ENCODE measurements at places on chromosomes 2 and 18. TPM values are rescaled to one million over a fixed set of nuclear protein-coding genes. Genes with fewer than 3 reads are reported as not detected.

- H3K4me1 ChIP-seq, result no peaks in the 10 kb centered on the region
- H3K36me3 ChIP-seq, result no peaks in the 10 kb centered on the region
- H3K27me3 ChIP-seq, result no peaks in the 10 kb centered on the region
- no peak for DNase-seq
- no peak overlapping the region for H3K27ac ChIP-seq
- H3K4me3 ChIP-seq, result no peak overlapping the region
These were observed 11.3 kb downstream of the SCYGR5 start for GRCh38 chr2:227677928-227678327.

Gene AQP4
- total RNA-seq, result 8.4 TPM

DNA sequence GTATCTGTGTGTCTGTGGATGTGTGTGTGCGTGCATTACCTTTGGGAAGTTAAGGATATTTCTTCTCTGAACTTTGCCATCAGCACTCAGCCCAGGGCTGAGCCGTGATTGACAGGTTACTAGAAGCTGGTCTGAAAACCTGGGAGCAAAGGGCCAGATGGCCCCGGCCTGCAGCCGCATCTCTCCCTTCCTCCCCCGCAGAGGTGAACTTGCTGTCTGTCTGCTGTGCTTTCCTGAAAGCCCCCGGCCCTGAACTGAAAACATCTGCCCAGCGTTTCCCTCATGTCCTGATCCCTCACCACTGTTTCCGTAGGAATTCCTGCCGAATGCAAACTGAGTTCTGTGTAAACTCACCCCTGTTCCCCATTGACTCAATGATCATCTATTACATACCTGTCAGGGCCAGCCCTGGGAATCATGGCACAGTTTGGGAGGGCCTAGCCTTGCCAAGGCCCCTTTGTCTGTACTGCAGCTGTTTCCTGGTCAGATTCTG, 45.8 kb downstream of the MYCN start:
- H3K27me3 ChIP-seq, result no peaks in the 10 kb centered on the region
- no peak overlapping the region for H3K4me3 ChIP-seq
- no peaks in the 10 kb centered on the region for H3K36me3 ChIP-seq
- DNase-seq, result no peak

Gene PSMD1
- 47.1 TPM for total RNA-seq

- no peaks in the 10 kb centered on the region for H3K27me3 ChIP-seq
- peak; percentile 32 for DNase-seq
- no peak overlapping the region for H3K4me3 ChIP-seq
- peaks cover 20% of the 10 kb centered on the region for H3K4me1 ChIP-seq
- peak overlapping the region; percentile 71 for H3K27ac ChIP-seq
These were observed 73.3 kb upstream of the MCFD2 start for GRCh38 chr2:46988733-46989481.

DNA sequence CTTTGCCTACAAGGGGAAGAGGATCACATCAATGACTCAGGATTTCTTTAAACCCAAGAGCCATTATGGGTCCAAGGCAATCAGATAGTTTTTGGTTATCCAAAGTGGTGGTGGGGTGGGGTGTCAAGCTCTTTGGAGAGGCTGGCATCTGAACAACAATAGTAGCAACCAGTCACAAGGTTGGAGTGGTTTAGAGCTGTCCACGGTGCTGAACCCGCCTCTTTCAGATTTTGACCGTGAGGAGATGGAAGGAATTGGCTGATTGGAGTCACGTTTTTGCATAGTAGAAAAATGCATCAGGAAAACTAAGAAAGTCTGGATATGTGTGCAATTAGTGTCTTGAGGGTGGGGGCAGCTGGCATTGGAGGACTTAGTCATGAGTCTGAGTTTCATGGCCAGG, 159.9 kb downstream of the LOXHD1 start:
- no peaks in the 10 kb centered on the region for H3K4me1 ChIP-seq
- H3K27ac ChIP-seq, result no peak overlapping the region
- peaks cover 3% of the 10 kb centered on the region for H3K27me3 ChIP-seq
- H3K36me3 ChIP-seq, result no peaks in the 10 kb centered on the region
- H3K4me3 ChIP-seq, result no peak overlapping the region
- no peak for DNase-seq

Gene CDK15
- total RNA-seq, result 1.2 TPM

Gene CAD
- total RNA-seq, result 16.0 TPM

DNA sequence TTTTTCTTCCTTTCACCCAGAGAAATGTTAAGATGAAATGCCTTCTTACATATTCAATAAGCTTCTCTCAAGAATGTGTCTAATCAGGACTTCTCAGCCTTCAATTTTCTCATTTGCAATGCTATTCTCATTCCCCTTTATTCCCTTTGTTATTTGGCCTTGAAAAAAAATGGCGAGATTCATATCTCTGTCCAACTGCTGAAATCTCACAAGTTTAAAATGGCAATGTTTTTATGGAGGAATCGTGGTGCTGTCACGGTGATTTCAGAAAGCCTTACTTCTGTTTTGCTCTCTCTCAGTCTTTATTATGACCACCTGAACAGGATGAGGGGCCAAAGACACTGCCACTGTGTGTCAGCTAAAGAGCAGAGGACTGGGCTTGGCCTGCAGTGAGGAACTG, 928.5 kb downstream of the DCC start:
- no peaks in the 10 kb centered on the region for H3K36me3 ChIP-seq
- H3K4me1 ChIP-seq, result no peaks in the 10 kb centered on the region
- H3K4me3 ChIP-seq, result no peak overlapping the region
- H3K27me3 ChIP-seq, result no peaks in the 10 kb centered on the region

Gene ESPNL
- total RNA-seq, result 0.68 TPM

Gene PDE1A
- 6.0 TPM for total RNA-seq

DNA sequence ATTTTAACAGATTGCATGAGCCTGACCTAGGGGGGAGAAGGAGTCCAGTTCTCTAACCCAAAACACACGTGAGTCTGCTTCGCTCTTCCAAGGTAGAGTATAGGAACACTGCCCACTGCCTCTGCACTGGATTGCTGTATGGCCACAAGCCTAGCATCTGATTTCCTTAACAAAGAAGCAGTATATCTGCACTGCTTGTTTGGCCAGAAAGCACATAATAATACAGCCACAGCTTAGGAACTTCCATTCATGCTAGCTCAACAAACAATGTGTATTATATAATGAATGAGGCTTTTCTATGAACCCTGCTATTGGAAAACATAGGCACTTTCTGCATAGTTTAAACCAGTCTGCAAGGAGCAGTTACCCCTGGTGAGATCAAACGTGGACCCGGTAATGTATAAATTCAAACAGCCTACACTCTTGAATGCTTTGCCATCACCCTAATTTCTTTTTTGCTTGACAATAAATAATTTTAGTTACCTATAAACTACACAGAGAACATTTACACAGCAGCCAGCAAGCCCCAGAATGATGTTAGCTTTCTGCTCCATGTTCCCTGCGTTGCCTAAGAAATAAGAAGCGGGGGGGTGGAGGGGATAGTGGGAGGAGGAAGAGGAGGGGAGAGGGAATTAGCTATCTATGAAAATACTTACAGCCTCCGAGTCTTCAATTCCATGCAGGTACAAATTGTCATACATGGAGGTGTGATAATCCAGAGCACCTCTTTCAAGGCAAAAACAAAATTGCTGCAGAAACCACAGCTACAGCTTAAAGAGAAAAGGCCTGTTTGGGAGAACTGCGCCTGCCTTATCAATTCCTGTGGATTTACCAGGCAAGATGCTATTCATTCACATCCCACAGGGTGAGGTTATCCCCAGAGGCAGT, 125.6 kb downstream of the CACNB4 start:
- no peaks in the 10 kb centered on the region for H3K4me1 ChIP-seq
- no peak overlapping the region for H3K27ac ChIP-seq
- no peaks in the 10 kb centered on the region for H3K36me3 ChIP-seq
- no peaks in the 10 kb centered on the region for H3K27me3 ChIP-seq
- no peak for DNase-seq

DNA sequence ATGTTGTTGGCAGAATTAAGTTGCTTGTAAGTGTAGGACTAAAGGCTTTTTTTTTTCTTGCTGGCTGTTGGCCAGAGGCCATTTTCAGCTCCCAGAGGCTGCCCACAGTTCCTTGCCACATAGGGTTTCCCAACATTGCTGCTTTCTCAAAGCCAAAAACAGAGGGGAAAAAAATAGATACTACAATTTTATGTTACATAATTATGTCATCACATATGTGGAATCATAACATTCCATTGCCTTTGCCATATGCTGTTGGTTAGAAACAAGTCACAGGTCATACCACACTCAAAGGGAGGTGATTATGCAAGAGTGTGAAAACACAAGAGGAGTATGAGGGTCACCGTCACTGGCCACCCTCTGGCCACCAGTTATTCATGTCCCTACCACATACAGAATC, 154.5 kb downstream of the RTN4 start:
- no peaks in the 10 kb centered on the region for H3K4me1 ChIP-seq
- DNase-seq, result no peak
- no peak overlapping the region for H3K27ac ChIP-seq
- no peaks in the 10 kb centered on the region for H3K36me3 ChIP-seq
- no peak overlapping the region for H3K4me3 ChIP-seq
- no peaks in the 10 kb centered on the region for H3K27me3 ChIP-seq

DNA sequence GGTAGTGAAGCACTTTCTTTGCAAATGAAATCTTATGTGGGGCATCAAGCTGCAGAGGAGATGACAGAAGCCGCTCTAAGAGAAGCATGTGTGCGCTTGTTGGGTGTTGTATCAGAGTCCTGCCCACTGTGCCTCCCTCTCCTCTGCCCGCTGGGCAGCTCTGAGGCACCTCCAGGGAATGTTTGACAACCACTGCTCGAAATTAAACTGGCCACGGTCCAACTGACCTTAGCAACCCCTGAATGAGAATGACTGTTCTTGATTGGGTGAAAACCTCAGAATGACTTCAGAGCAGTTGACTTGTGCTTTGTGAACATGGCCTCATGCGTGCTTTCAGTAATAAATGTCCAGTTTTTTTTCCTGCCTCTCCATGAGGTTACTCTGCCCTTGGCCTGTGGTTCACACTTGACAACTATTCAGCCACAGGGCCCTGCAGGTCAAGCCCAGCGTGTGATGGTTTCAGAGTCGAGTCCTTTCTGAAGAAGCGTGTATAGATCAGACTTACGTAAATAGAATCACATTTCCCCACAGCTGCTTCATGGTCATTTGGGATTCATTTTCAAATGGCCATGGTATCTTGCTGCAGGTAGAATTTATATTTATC, 94.9 kb downstream of the SLC4A3 start:
- H3K27ac ChIP-seq, result no peak overlapping the region
- no peak overlapping the region for H3K4me3 ChIP-seq
- no peaks in the 10 kb centered on the region for H3K36me3 ChIP-seq
- no peak for DNase-seq

Gene UGT1A1
- total RNA-seq, result 0.32 TPM

GRCh38 chr2:68709421-68709911, 25.1 kb upstream of the ARHGAP25 start:
- H3K4me3 ChIP-seq, result no peak overlapping the region
- no peak overlapping the region for H3K27ac ChIP-seq
- H3K27me3 ChIP-seq, result peaks cover 2% of the 10 kb centered on the region
- DNase-seq, result no peak
- no peaks in the 10 kb centered on the region for H3K36me3 ChIP-seq

DNA sequence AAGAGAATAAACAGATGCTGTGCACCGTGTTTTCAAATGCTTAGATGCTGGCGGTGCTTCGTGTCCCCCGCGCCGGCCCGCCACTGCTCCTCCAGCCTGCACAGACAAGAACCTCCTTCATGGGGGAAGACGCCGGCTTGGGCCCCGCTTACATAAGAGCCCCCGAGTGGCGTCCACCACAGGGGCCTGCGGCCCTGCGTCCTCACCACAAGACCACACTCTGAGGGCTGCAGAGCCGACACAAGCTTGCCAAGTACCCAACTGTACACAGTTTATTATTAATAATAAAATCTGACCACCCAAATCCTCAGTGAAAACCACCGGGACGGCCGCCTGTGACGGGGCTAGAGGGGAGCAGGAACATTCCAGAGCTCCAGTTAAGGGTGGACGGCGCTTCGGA, 232.2 kb downstream of the HDAC4 start:
- no peaks in the 10 kb centered on the region for H3K4me1 ChIP-seq
- DNase-seq, result no peak
- H3K27ac ChIP-seq, result no peak overlapping the region
- H3K27me3 ChIP-seq, result no peaks in the 10 kb centered on the region
- no peaks in the 10 kb centered on the region for H3K36me3 ChIP-seq
- H3K4me3 ChIP-seq, result no peak overlapping the region

DNA sequence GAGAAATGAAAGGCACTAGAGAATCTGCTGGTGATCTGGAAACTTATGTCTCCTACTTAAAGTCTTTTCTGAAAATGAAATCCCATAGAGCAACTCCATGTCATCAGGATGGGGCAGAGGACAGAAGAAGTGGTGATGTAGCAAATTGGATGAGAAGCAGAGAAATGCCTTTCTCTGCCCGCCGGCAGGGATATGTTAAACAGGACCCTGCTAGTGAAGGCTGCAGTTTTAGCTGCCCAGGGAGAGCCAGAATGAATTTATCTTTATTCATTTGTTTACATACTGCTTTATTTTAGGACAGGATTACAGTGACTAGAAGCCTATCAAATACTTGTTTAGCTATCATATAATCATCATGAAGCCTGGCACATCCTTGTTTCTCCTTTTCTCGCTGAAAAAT, 247.0 kb downstream of the DOK6 start:
- no peak for DNase-seq
- H3K27me3 ChIP-seq, result no peaks in the 10 kb centered on the region
- no peak overlapping the region for H3K4me3 ChIP-seq
- H3K4me1 ChIP-seq, result no peaks in the 10 kb centered on the region

- no peaks in the 10 kb centered on the region for H3K27me3 ChIP-seq
- H3K27ac ChIP-seq, result no peak overlapping the region
- no peaks in the 10 kb centered on the region for H3K36me3 ChIP-seq
- H3K4me1 ChIP-seq, result no peaks in the 10 kb centered on the region
- H3K4me3 ChIP-seq, result no peak overlapping the region
- no peak for DNase-seq
These were observed 339.2 kb downstream of the RNF144A start for GRCh38 chr2:7256377-7256776.

Gene PLGLB2
- total RNA-seq, result not detected

DNA sequence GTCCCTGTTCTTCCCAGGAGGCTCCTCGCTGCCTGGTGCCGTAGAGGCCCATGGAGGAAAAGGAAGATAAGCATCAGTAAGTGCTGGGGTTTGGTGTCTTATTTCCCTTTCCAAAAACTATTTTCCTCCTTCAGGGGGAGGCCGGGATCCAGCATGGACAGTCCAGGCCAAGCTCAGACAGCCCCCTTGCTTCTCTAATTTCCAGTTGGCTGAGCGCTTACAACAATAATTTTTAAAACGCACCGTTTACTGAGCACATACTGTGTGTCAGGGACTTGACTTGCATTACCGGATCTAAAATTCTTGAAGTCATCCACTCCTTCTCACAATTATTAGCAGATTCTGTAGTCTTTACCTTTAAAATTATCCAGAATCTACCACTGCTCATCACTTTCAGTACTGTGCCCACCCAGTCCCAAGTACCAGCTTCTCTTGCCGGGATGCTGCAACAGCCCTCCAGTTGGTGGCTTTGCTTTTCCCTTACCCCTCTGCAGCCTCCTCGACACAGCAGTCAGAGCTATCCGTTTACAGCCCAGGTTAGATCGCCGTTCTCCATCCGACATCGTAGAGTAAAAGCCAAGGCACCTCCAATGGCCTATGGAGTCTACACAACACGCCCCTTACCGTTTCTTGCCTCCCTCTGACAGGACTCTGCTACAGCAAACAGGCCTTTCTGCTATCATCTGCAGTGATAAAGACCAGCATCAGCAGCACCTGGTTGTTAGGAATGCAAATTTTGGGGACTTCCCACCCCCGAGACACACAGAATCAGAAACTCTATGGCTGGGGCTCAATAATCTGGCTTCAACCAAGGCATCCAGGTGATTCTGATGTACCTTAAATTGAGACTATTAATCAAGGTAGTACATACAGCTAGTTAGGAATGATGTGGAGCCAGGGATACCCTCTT, 75.2 kb upstream of the TSPYL6 start:
- H3K27ac ChIP-seq, result peak overlapping the region; percentile 86
- no peaks in the 10 kb centered on the region for H3K27me3 ChIP-seq
- H3K36me3 ChIP-seq, result no peaks in the 10 kb centered on the region
- DNase-seq, result no peak
- no peaks in the 10 kb centered on the region for H3K4me1 ChIP-seq

Data from prostate gland (tissue), 2 donors.